Stimulated activated CD8-positive, alpha-beta memory T cell treated with anti-CD3 and anti-CD28 coated beads, Interleukin-4, amount 100 ng/mL, for 24 hours (primary cell): ENCODE measurements at places on chromosomes 7 and 10.

GRCh38 chr7:91656541-91657482 lies 223.7 kb downstream of the MTERF1 start:
- DNase-seq = no peak

GRCh38 chr10:103926722-103927319 lies 8.8 kb upstream of the STN1 start:
- DNase-seq = no peak

GRCh38 chr7:27944643-27945042 lies 204.7 kb downstream of the TAX1BP1 start:
- no peak for DNase-seq

DNA sequence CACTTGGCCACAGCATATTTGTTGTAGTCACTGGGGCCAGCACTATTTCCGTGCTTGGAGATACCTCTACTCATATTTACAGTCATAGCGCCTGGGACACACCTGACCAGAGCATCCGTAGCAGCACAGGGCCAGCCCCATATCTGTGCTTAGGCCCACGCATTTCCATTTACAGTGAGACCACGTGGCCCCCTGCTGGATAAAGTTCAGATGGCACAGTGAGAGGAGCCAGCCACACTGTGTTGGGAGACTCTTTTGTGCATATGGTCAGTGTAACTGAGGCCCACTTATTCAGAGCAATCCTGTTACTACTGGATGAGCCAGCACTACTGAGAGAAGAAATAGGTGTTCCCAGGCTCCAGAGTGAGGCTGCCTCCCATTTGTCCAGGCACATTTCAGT lies 455.3 kb downstream of the REEP3 start:
- no peak for DNase-seq

GRCh38 chr7:38660427-38661099 lies 29.4 kb upstream of the AMPH start:
- no peak for DNase-seq

- DNase-seq = no peak
Observed at GRCh38 chr7:18177815-18178660, 150.4 kb upstream of the PRPS1L1 start.

DNA sequence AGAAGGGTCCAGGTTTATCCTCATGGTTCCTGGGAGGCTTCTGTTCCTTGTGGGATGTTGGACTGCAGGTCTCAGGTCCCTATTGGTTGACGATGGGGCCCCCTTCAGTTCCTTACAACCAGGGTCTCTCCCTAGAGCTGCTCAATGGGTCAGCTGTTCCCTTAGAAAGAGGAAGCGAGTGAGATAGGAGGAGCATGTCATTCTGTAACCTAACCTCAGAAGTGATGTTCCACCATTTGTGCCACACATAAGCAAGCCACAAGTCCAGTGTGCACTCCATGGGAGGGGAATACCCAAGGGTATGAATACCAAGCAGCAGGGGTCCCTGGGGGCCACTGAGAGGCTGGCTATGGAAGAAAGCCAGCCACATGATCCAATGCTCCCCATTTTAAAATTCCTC lies 192.7 kb downstream of the GATA3 start:
- DNase-seq = no peak

GRCh38 chr7:22942191-22942590 lies 71.7 kb downstream of the HYCC1 start:
- no peak for DNase-seq

- DNase-seq = no peak
Observed at GRCh38 chr10:15352201-15352600, 18.9 kb downstream of the FAM171A1 start.

- DNase-seq = no peak
Observed at GRCh38 chr7:148625342-148625741, 34.8 kb downstream of the C7orf33 start.

GRCh38 chr10:35607475-35608327 lies 2.6 kb downstream of the GJD4 start:
- DNase-seq = no peak

DNA sequence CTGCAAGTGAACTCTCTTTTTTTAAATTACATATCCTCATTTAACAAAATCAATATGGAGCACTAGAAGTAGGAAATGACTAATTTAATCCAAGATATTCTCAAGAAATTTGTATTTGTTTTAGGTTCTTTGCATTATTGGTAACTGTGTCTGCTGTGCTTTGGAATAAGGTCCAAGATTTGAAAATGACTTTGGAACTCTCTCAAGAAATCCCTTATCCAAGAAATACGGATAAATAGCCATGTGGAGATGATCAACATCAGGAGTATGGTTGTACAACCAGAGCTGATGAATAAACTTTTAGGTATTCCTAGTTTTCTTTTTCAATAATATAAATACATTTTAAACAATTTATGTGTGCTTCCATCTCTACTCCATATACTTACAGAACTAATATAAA lies 279.9 kb upstream of the SEMA3C start:
- no peak for DNase-seq

GRCh38 chr7:130940326-130940725 lies 206.3 kb upstream of the KLF14 start:
- DNase-seq = no peak

DNA sequence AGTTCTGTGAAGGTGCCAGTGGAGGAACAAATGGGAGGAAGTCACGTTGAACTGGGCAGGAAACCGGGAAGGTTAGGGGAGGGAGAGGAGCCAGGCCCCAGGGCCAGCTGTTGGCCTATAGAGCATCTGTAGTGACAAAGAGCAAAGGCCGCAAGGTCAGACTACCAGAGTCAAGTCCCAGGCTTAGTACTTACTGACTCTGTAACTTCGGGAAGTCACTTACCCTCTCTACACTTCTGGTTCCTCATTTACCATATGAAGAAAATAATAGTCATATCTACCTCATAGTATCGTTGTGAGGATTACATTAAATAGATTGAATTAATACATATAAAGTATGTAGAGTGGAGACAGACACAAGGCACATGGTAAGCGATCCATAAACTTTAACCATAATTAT lies 101.8 kb upstream of the FZD1 start:
- no peak for DNase-seq

DNA sequence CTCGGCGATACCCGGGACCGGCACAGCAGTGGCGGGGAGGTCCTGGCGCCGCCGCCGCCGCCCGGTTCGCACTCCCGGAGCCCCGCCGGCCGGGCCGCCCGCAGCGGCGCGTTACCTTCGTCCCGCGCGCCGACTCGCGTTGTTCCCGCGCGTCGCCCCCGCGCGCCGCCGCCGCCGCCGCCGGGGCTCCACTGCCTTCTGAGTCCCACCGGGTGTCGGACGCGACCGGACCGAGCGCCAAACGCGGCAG lies at the start of gene EZH2:
Gene EZH2 (minus strand): TSS at position 243 of the 250 bp plus-strand sequence. CDS start 36,993 bp downstream, outside the sequence.
- DNase-seq = no peak

DNA sequence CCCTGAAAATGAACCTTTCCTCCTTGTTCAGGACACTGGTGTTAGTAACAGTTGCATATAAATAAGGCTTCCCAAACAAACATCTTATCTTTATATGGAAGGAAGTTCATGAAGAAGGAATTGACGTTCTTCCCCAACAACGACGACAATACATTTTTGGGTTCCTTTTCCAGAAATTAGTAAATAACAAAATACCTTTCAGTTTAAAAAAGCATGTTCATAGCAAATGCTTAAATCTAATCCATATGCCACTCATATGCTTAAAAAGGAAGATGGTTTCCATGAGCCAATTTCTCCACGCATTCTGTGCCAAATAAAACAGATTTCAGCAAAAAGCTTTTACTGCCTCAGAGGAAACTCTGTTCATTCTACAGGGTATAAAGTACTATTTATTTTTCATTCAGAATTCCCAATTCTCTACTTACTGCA lies 182.6 kb downstream of the COBL start:
- no peak for DNase-seq

GRCh38 chr10:101848408-101848807 lies 4.8 kb upstream of the KCNIP2 start:
- DNase-seq = no peak

- peak; percentile 39 for DNase-seq
Observed at GRCh38 chr7:2138146-2138765, 94.5 kb downstream of the MAD1L1 start.

GRCh38 chr7:55571511-55572377 lies 558 bp downstream of the VOPP1 start:
- peak; percentile 43 for DNase-seq

DNA sequence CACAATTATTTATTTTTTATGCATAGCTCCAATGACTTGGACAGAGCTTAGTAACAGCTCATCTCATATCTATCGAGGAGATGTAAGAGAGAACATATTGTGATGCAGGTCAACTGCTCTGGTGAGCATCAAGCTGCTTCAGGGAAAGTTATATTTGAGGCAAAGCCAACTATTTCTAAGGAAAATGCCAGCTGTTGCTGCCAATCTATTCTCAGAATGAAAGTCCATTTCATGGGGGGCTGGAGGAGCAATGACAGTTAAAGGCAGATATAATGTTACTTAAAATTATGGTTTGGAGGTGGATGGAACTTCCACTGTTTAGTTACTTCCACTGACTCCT lies 424.8 kb downstream of the KIF20B start:
- no peak for DNase-seq

- DNase-seq = no peak
Observed at GRCh38 chr7:155286686-155287085, 11.0 kb upstream of the INSIG1 start.

GRCh38 chr7:5827755-5828154 lies 46.3 kb upstream of the RNF216 start:
- DNase-seq = no peak

- DNase-seq = no peak
Observed at GRCh38 chr7:37320848-37321468, 127.7 kb downstream of the ELMO1 start.

DNA sequence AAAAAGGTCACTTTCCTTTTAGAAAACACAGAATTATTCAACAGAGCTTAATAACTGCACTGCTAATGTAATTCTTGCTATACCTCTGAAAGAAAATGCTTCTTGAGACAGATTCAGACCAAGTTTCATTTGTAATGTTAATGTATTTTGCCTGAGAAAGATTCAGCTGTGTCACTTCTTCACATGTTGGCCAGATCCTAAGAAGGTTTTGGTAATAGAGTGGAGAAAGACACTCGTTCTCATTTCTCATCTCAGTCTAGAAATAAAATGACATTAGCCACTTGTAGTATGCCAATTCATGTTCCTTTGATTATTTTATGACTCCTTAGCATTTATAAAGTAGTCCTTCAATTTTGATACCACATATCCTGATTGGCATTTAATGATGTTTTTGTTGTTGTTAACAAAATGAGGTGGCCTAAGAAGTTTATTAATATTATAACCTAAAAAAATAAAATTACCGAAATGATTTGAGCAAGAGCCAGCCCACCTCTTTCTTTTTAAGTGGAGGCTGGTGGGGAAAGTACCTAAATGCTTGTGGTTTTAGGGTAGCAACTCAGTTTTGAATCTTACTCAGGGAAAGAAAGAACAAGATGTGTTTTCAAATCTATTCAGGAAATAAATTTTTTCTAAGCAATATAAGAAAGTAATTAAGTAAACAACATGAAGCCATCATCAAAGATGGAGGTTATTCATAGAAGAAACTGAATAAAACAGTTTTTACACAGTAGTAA lies 16.4 kb upstream of the ELAPOR2 start:
- no peak for DNase-seq

DNA sequence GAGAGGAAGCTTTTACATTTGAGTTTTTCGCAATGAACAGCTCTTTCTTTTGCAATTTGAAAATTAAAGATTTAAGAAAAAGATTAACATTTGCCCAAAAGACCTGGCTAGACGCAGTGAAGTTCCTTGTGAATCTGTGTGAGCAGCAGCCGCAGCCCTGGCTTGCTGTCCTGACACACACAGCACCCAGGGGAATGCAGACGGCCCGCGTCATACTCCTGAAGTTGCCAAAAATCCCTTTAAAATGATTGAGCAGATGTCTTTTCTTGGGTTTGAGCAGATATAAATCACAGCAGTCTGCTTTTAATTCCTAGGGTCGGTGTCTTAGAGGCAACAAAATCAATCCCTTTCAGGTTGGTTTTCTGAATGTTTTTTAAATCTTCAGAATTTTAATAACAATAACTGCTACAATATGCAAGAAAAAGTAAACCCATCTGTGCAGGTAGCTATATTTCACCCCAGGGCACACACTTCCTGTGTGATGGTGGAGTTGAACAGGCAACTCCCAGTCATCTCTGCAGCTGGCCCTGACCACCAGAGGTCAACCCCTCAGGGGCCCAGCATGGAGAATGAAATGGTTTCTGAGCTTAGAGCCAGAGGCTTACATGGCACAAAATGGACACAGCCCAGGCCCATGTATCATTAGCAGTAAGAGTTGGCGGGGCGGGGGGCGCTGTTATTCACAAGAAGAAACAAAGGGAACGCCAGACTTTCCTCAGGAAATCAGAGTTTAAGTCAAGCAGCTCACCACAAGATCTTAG lies 32.2 kb upstream of the TRIL start:
- DNase-seq = no peak
